ENCODE measurements at places on chromosomes 13 and 19. TPM values are rescaled to one million over a fixed set of nuclear protein-coding genes. Genes with fewer than 3 reads are reported as not detected.

ZGLP1 gene
- 0.13 TPM for total RNA-seq

MEF2B gene
- total RNA-seq = 0.26 TPM

NDFIP2 gene
- 71.1 TPM for total RNA-seq

RFXAP gene
- total RNA-seq = 4.3 TPM

EDNRB gene
- total RNA-seq = 0.11 TPM

Data from articular chondrocyte of knee joint (primary cell).